Activated naive CD8-positive, alpha-beta T cell treated with anti-CD3 and anti-CD28 coated beads for 36 hours (primary cell): ENCODE measurements at places on chromosomes 3 and 15. TPM values are rescaled to one million over a fixed set of nuclear protein-coding genes. Genes with fewer than 3 reads are reported as not detected.

Gene CHL1
- not detected for total RNA-seq

Gene ANKRD34C
- total RNA-seq: not detected

- H3K4me1 ChIP-seq: no peaks in the 10 kb centered on the region
- H3K36me3 ChIP-seq: no peaks in the 10 kb centered on the region
- no peak overlapping the region for H3K4me3 ChIP-seq
Observed at GRCh38 chr15:37041042-37041441, 59.3 kb downstream of the MEIS2 start.

- H3K27ac ChIP-seq: no peak overlapping the region
- no peak overlapping the region for H3K4me3 ChIP-seq
- no peak for DNase-seq
- H3K27me3 ChIP-seq: peaks cover 19% of the 10 kb centered on the region
- no peaks in the 10 kb centered on the region for H3K4me1 ChIP-seq
Observed at GRCh38 chr3:29754346-29754745, 473.5 kb downstream of the RBMS3 start.

- H3K4me1 ChIP-seq: no peaks in the 10 kb centered on the region
- no peak for DNase-seq
- no peak overlapping the region for H3K4me3 ChIP-seq
Observed at GRCh38 chr3:73459711-73460110, 165.0 kb downstream of the PDZRN3 start.

DNA sequence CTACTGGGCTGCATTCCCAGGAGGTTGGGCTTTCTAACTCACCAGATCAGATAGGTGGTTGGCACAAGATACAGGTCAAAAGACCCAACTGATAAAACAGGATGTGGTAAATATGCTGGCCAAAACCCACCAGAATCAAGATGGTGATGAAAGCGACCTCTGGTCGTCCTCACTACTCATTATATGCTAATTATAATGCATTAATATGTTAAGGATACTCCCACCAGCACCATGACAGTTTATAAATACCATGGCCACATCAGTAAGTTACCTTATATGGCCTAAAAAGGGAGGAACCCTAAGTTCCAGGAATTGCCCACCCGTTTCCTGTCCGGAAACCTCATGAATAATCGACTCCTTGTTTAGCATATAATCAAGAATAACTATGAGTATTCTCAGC, 31.6 kb downstream of the CFAP44 start:
- peaks cover 5% of the 10 kb centered on the region for H3K4me1 ChIP-seq
- no peak overlapping the region for H3K27ac ChIP-seq
- peaks cover 26% of the 10 kb centered on the region for H3K36me3 ChIP-seq
- H3K27me3 ChIP-seq: no peaks in the 10 kb centered on the region
- DNase-seq: no peak

DNA sequence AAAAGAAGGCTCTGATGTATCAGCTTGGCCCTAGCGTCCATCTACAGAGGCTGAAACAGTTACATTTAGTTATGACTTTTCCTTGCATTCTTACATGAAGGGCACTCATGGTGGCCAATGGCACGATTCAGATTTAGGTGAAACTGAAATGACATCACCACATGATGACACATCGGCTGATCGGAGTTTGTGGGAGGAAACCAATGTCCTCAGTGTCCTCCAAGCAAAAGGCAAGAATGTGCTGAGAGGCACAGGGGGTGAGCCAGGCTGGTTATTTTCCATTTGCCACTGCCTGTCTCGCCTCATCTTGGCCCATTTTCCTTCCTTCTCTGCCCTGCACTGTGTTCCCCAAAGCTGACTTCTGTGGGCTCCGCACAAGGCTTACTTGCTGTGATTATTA, 34.4 kb downstream of the TARS3 start:
- no peaks in the 10 kb centered on the region for H3K27me3 ChIP-seq
- H3K36me3 ChIP-seq: peaks cover 26% of the 10 kb centered on the region
- no peak overlapping the region for H3K27ac ChIP-seq
- peaks cover 27% of the 10 kb centered on the region for H3K4me1 ChIP-seq
